ENCODE measurements at places on chromosomes 5 and 9.

- no peak for DNase-seq
Observed at GRCh38 chr5:157900644-157901043, 41.7 kb upstream of the CLINT1 start.

- DNase-seq: no peak
Observed at GRCh38 chr9:109182940-109183798, 16.1 kb upstream of the FRRS1L start.

GRCh38 chr5:111972548-111972947, 215.6 kb upstream of the NREP start:
- DNase-seq: no peak

DNA sequence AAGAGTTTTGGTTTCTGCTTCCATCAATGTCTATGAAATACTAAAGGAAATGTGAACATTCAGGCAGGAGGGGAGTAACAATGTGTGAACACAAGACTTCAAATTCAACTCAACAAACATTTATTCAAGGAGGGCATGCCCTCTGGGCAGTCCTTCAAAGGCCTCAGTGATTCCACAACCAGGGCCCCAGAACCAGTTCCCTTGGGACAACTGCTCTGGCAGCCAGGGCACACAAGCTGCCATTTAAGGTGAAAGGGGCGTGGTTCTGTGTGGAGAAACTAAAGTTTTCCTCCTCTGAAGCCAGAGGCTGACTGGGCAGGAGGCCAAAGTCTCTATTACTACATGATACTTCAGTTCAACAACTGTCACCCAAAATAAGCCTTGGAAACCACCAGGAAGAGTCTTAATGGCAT, 3.2 kb downstream of the RBM18 start:
- no peak for DNase-seq

DNA sequence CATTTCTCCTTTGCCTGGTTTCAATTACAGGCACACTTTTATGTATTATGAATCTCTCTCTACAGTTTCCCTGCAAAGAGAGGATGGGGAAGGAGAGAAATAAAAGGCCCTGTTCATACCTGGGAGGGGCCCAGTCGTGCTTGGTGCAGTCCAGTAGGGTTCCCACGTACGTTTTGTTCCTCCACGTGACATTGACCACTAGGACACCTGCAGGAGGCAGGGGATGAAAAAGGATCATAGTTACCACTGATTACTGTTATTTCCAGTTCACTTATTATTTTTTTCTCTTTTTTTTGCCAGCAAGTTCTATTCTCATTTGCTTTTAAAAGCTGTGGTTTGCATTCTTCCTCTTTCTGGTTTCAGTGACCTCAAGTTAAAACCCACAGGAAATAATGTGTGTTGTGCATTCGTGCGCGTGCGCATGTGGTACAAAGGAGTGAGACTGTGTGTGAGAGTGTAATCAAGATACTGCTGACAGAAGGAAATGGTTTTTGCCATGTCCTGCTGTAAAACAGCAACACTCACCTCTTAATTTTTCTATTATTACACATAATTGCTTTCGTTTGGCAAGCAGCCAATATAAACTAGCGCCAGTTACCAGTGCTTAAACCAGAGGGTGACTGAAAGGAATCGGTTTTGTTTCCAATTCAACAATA, 96.8 kb downstream of the ZNF608 start:
- peak; percentile 15 for DNase-seq

DNA sequence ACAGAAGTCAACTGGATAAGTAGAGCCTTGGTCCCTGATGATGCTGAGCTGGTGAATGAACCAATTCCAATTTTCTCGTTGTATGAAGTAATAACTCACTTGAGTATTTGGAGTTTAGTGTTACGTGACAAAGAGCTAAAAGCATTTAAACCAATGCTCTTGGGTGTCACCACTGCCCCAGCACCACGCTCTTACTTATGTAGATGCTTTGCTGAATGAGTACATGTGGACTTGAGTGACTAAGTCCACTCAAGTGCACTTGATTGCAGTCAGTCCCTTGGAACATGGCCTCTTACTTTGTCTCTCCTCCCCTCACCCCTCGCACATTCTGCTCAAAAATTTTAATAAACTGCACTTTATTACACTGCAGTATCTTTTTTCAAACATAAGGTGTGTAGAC, 184.0 kb downstream of the MAN2A1 start:
- no peak for DNase-seq

- DNase-seq: no peak
Observed at GRCh38 chr5:114325541-114325940, 36.3 kb upstream of the KCNN2 start.

DNA sequence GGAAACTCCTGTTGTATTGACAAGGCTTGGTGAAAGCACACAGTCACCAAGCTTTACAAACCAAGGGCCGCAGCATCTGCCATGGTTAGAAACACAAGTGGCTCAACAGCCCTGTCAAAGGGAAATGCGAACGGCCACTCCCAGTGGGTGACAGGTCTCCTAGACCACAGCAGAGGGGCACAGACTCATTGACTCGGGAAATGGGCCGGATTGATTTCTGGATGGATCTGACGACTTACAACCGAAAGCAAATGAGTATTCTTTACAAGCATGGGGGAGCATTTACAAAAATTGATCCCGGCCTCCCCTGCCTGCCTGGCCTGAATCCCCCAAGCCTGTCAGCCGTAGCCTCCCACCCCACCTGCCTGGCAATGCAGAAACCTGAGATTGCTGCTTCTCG, 48.2 kb downstream of the ADAMTS2 start:
- DNase-seq: no peak

DNA sequence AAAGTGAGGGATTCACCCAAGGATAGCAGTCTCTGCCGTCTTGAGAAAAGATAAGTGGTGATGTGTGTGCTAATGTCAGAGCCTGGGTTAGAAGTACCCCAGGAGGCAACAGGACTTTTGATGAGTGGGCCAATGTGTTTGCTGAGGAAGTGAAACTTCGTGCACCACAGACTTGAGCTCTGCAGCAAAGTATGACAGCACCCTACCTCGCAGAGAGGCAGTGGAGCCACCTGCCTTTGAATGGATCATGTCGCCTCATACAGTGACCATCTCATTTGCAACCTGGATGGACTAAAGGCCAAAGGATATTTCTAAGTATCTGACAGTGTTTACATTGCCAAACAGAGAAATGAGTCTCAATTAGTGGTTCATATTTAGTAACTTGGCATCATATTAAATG, 593.9 kb upstream of the GRAMD2B start:
- no peak for DNase-seq

- peak; percentile 69 for DNase-seq
Observed at GRCh38 chr9:126500600-126501382, 112.9 kb upstream of the LMX1B start.

GRCh38 chr5:58241389-58241788, 218.5 kb downstream of the PLK2 start:
- DNase-seq: no peak

- DNase-seq: no peak
Observed at GRCh38 chr5:148224117-148224742, 14.1 kb upstream of the MARCOL start.

DNA sequence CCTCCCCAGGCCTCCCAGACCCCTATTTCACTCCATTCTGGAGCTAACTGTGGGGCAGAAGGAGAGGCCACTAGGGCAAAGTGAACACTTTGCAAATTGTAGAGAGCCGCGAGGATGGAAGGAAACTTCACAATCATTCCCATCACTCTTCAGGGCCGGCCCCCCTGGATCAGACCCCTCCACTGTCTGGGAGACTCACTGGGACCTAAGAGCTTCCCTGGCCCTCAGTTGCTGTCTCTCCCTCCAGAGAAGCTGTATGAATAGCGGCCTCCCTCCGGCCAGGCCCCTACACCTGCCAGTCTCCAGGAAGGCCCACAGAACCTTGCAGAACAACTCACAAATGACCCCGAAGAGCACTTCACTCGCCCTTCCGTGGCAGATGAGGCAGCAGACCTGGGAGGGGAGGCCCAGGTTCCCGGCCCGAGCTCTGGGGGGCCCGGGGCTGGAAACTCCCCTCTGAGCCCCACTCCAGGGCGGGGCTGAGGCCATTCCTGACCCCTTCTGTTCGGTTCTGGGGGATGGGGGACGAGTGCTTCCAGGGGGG, 141.9 kb upstream of the IER5L start:
- no peak for DNase-seq

DNA sequence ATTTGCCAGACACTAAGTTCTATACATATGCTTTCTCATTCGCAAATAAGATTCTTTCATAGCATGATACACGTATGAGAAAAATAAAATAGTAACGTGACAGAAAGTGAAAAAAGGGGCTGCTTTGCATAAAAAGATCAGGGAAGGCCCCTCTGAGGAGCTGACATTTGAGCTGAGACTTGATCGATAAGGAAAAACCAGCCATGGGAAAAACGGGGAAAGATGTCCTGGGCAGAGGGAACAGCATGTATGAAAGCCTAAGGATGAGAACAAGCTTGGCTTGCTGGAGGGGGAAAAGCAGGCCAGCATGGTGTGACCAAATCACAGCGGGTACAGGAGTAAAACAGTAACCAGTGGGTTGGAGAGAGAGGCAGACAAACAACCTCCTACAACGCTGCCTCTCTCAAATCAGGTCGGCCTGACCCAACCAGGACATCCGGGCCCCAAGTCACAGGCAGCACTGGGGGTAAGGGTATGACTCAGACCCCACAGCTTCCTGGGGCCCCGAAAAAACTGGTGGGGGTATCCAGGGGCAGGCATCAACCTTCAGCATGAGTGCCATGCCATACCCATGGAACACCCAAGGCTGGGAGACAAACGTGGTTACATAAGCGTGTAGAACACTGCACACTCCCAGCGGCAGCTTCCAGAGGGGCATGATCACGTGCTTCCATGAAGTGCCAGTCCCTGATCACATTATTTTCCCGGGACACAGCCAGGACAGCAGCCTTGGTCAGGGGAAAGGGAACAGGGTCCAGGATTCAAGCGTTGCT, 2.2 kb downstream of the TNIP1 start:
- peak; percentile 72 for DNase-seq

GRCh38 chr5:135119481-135119880, 85.5 kb upstream of the PITX1 start:
- DNase-seq: no peak

GRCh38 chr5:169914766-169915165, 65.5 kb downstream of the INSYN2B start:
- no peak for DNase-seq

DNA sequence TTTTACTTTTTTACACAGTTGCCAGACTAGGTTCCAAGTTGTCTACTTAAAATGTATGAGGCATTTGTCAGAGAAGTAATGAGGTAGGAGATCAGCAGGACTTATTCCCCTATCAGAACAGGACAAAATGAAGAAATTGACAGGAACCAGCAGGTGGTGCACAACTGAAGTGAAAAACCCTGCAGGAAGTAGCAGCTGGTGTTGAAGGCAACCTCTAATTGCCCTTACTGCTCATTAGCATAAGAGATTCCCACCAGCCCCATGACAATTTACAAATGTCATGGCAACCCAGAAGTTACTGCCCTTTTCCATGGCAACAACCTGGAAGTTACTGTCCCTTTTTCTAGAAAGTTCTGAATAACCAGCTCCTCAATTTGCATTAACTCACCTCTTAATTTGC, 5.4 kb downstream of the PCDHB15 start:
- no peak for DNase-seq

DNA sequence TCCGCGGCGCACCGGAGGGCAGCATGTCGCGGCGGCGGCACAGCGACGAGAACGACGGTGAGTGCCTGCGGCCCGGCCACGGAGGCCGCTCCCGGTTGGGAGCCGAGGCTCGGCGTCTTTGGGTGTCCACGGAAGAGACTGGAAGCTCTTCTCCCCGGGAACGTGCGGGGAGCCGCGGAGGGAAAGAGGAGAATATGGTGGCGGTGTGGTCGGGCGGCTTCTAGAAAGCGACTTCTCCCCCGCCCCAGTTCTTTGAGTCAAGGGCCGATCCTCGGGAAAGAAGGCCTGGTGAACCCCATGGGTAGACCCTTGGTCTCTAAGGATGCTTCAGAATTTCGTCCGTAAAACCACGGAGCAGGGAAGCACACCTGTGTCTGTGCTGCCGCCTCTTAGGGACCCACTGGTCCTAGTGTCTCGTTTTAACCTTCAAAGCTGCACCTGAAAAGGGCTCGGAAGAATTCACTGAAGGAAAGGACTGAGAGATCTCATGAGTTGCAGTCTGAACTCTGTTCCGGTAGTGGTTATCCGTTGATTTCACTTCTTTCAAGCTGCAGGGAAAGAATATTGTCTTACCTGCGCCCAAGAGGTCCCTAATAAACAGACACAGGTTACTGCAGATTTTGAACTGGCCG, 354 bp downstream of the NCBP1 start:
- DNase-seq: no peak

- DNase-seq: no peak
Observed at GRCh38 chr5:161446655-161447054, 99.9 kb downstream of the GABRB2 start.

- no peak for DNase-seq
Observed at GRCh38 chr9:1946526-1947283, 68.4 kb upstream of the SMARCA2 start.

GRCh38 chr9:114729706-114730105, 47.7 kb upstream of the TEX48 start:
- DNase-seq: no peak

DNA sequence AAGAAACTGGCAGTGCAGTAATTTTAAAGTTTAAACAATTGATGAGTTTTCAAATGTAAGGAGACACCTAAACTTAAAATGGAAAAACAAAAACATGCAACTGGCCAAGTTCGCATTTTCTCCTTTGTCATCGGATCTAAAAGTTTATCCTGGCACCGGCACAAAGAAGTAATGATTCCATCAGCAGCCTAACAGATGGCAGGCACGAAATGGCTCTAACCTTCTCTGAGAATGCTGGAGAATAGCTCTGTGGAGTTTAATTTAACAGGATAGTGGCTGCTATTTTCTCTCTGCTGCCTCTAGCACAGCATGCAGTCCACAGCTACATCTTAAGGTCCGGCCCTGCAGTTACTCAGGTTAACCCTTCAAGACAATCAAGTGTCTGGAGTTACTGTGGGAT, 82.2 kb downstream of the PRELID2 start:
- no peak for DNase-seq

GRCh38 chr5:132489871-132490483, 596 bp downstream of the IRF1 start:
- DNase-seq: peak; percentile 65

- DNase-seq: no peak
Observed at GRCh38 chr5:137129886-137130680, 369.0 kb downstream of the SPOCK1 start.

Measured in activated naive CD4-positive, alpha-beta T cell treated with anti-CD3 and anti-CD28 coated beads, Interleukin-2, amount 50 U/mL, for 16 hours (primary cell).